ENCODE measurements at places on chromosomes 6 and 20. TPM values are rescaled to one million over a fixed set of nuclear protein-coding genes. Genes with fewer than 3 reads are reported as not detected.

Gene PRDM1
- 18.3 TPM for total RNA-seq

Gene WFDC5
- 3.2 TPM for total RNA-seq

Gene SEL1L2
- not detected for total RNA-seq

Gene HUS1B
- 0.30 TPM for total RNA-seq

Gene EFHC1
- total RNA-seq, result 4.0 TPM

Gene DXO
- 13.2 TPM for total RNA-seq

Gene DSP
- total RNA-seq, result 1,238 TPM

Gene DUSP15
- total RNA-seq, result 0.38 TPM

Gene SNX3
- 96.8 TPM for total RNA-seq

Gene DNAH8
- not detected for total RNA-seq

Gene CTAGE9
- not detected for total RNA-seq

Gene FHL5
- total RNA-seq, result 15.2 TPM

Gene BPIFB2
- 93.5 TPM for total RNA-seq

Gene SRSF12
- total RNA-seq, result 0.42 TPM

Gene PACRG
- not detected for total RNA-seq

Gene XKR7
- total RNA-seq, result not detected

Gene SRSF6
- 53.0 TPM for total RNA-seq

Gene ANKRD66
- total RNA-seq, result not detected

Gene SLC22A3
- total RNA-seq, result 10.5 TPM

Gene ULBP3
- 2.4 TPM for total RNA-seq

Gene SOX18
- total RNA-seq, result 3.8 TPM

Gene OR12D3
- not detected for total RNA-seq

Gene EYS
- 0.87 TPM for total RNA-seq

Gene THEMIS
- 1.6 TPM for total RNA-seq

Gene OVOL2
- total RNA-seq, result 8.3 TPM

Gene COL19A1
- total RNA-seq, result 0.19 TPM

Gene DEFB132
- not detected for total RNA-seq

Gene EFCAB8
- not detected for total RNA-seq

Gene CTCFL
- total RNA-seq, result not detected

Gene PDYN
- total RNA-seq, result not detected

Gene SMLR1
- total RNA-seq, result not detected

Gene PBOV1
- not detected for total RNA-seq

Gene TFAP2C
- total RNA-seq, result 34.0 TPM

Gene BMP6
- 0.57 TPM for total RNA-seq

Gene LAMP5
- not detected for total RNA-seq

Gene PDE10A
- 1.4 TPM for total RNA-seq

Gene HLA-DQA1
- 2.8 TPM for total RNA-seq

Gene HMGCLL1
- 0.61 TPM for total RNA-seq

Gene TBXT
- not detected for total RNA-seq

Gene FAM229B
- total RNA-seq, result 0.76 TPM

Gene SEMG1
- total RNA-seq, result not detected

Gene SIRPA
- total RNA-seq, result 9.3 TPM

Gene HEY2
- total RNA-seq, result 2.8 TPM

Gene BMP5
- total RNA-seq, result 0.04 TPM

Gene PRSS16
- 11.2 TPM for total RNA-seq

Gene SLC39A7
- 70.8 TPM for total RNA-seq

Gene EGFL8
- total RNA-seq, result 6.1 TPM

Gene ZSCAN12
- 2.3 TPM for total RNA-seq

Gene PSORS1C2
- not detected for total RNA-seq

Gene MCHR2
- not detected for total RNA-seq

Gene QKI
- 46.2 TPM for total RNA-seq

Gene EPM2A
- total RNA-seq, result 2.4 TPM

Gene WFDC10B
- not detected for total RNA-seq

Gene TMEM181
- total RNA-seq, result 10.5 TPM

Gene C2
- total RNA-seq, result 1.1 TPM

Gene TINAG
- not detected for total RNA-seq

Data from esophagus squamous epithelium (tissue), 5 donors.